ENCODE measurements at places on chromosomes 5 and 9.

DNA sequence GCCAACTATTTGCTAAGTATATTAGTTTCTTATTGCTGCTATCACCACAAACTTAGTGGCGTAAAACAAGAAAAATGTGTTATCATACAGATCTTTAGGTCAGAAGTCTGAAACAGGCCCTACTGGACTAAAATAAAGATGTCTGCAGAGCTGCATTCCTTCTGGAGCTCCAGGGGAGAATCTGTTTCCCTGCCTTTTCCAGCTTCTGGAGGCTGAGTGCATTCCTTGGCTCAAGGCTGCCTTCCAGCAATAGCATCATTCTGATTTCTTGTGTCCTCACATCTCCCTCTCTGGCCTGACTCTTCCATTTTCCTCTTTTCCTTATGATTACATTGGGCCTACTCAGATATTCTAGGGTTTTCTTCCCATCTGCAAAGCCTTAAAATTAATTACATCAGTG lies 15.9 kb downstream of the MAN2A1 start:
- no peak for DNase-seq

GRCh38 chr5:31268686-31269085 lies 75.2 kb downstream of the CDH6 start:
- no peak for DNase-seq

GRCh38 chr5:58751222-58751837 lies 168.5 kb downstream of the RAB3C start:
- no peak for DNase-seq

- DNase-seq = no peak
These were observed 47.3 kb downstream of the TSPAN17 start for GRCh38 chr5:176694631-176695030.

DNA sequence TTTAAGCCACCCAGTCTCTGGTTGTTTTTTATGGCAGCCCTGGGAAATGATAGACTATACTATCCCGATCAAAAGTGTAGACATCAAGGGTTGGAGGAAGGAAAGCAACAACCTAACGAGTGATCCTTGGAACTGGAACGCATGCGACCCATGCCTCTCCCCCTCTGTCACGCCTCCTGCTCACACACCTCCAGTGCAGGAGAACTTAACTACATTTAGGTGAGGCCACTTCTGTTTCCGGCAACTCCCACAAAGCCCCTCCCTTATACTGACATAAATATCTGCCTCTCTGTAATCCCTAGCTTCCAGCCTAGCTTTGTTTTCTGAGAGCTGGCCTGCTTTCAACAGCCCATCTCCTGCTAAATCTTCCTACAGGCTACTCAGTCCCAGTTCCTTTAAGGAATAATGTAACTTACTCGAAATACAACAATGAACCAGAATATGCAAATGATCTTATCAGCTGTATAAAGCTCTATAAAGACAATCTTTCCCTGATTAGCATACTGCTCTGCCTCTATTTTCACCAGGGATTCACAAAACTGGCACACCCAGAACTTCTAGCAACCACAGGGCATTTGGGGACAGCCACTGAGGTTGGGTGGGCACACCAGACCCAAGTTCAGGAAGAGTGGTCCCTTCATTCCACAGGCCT lies 73.9 kb downstream of the GABBR2 start:
- no peak for DNase-seq

- DNase-seq = no peak
These were observed 191.5 kb downstream of the ROR2 start for GRCh38 chr9:91758491-91758981.

DNA sequence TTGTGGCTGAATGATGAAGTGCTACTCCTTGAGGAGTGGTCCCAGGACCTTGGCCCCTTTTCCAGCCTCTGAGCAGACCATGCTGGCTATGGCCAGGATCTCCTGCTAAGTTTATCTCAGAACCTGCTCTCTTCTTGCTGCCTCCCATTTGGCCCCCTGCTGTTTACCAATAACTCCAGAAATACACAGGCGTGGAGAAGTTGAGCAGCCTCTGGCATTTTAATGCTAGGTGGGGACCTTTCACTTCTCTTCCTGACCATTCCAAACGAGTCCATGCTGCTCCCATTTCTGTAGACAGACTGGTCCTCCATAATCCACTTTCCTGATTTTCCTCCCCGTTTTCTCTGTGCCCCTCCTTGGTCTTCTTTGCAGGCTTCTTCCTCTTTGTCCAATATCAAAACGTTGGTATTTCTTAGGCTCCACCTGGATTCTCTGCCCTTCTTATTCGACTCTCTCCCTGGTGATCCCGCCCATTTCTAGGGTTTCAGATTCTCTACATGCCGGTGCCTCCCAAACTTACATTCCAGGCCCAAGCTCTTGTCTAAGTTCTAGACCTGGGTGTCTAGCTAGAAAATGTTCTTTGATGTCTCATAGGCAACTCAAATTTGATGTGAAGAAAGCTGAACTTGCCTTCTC lies 33.4 kb upstream of the TNFAIP8 start:
- no peak for DNase-seq

- DNase-seq = no peak
These were observed 104.1 kb downstream of the CMYA5 start for GRCh38 chr5:79793722-79794121.

GRCh38 chr5:39194466-39195136 lies 24.8 kb downstream of the FYB1 start:
- DNase-seq = no peak

DNA sequence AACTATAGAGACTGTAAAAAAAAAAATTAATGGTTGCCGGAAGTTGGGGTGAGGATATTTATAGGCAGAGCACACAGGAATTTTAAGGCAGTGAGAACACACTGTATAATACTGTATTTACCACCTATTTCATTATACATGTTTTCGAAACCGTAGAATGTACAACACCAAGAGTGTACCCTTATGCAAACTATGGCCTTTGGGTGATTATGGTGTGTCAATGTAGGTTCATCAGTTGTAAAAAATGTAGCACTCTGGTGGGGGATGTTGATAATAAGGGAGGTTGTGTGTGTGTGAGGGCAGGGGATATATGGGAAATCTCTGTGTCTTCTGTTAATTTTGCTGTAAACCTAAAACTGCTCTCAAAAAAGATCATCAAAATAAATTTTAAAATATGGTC lies 791.7 kb upstream of the CDH10 start:
- DNase-seq = no peak

DNA sequence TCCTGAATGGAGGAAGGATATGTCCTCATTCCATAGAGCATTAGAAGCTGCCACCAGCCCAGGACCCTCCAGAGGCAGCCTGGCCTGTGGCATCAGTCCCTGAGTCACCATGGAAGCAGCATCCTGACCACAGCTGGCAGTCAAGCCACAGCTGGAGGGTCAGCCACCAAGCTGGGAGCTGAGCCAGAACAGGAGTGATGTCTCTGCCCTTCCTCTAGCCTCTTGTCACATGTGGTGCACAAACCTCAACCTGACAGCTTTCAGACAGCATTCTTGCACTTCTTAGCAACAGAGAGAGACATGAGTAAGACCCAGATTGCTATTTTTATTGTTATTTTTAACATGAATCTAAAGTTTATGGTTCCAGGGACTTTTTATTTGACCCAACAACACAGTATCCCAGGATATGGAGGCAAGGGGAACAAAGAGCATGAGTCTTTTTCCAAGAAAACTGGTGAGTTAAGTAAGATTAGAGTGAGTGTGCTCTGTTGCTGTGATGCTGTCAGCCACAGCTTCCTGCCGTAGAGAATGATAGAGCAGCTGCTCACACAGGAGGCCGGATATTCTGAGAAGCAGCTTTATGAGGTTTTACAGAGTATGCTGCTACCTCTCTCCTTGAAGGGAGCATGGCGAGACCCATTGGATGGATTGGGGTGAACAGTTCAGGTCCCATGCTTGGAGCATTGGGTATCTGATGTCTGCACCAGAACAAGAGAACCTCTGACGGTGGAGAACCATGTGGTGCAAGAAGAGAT lies 13.0 kb upstream of the CYFIP2 start:
- no peak for DNase-seq

- DNase-seq = no peak
These were observed 349.6 kb downstream of the SLIT3 start for GRCh38 chr5:168951356-168951755.

GRCh38 chr5:136135536-136135935 lies 2.9 kb downstream of the SMAD5 start:
- no peak for DNase-seq

DNA sequence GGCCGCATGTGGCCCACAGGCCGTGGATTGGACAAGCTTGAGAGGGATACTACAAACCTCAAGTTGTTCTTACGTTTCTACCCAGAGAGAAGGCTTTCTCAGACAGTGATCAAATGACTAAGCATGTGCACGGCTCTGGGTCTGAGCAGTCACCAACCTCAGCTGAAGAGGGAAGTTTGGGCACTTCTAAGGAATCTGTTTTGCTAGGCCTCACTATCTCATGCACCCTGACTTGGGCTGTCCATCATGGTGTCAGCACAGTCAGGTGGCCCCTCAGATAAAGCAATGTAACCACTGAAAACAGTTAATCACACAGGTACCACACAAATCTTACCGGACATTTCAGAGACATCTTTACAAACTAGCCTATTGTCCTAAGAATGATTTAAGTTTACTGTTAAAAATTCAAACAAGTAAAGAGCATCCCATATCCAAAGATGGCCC lies 24.6 kb downstream of the CSF2 start:
- no peak for DNase-seq

GRCh38 chr5:172800088-172800551 lies 29.1 kb upstream of the DUSP1 start:
- DNase-seq = no peak

GRCh38 chr9:95458666-95459065 lies 58.1 kb downstream of the PTCH1 start:
- DNase-seq = no peak

- no peak for DNase-seq
These were observed 49.5 kb upstream of the RETREG1 start for GRCh38 chr5:16666130-16666882.

- no peak for DNase-seq
These were observed 7.8 kb downstream of the RAPGEF1 start for GRCh38 chr9:131732061-131732526.

DNA sequence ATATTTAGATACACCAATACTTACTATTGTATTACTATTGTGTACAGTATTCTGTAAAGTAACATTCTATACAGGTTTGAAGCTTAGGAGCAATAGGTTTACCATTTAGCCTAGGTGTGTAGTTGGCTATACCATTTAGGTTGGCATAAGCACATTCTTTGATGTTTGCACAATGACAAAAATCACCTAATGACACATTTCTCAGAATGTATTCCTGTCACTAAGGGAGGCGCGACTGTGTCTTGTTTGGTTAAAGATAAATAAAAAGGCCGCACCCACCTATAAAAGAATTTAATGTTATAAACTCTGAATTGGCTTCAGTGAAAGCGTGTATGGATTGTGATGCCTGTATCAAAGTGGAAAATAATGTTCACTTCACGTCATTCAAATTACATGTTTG lies 1815.4 kb upstream of the CDH6 start:
- DNase-seq = no peak

GRCh38 chr9:120745278-120745677 lies 31.0 kb upstream of the MEGF9 start:
- DNase-seq = no peak

DNA sequence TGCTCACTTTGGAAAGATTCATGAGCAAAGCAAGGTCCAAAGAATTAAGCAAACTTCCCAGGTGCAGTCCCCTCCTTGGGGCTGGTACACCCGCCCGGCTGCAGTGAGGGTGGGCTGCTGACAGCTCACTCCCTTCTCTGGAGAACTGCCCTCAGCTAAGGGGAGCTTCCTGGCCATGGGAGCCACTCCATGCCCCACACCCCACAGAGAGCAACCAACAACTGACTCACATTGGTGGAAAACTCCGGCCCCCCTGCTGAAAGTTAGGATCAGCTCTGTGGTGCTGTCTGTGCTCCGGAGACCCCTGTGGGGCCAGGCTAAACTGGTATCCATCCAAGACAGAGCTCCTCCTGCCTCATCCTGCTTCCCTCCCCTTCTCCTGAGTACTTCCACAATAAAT lies 223.0 kb downstream of the GABBR2 start:
- no peak for DNase-seq

DNA sequence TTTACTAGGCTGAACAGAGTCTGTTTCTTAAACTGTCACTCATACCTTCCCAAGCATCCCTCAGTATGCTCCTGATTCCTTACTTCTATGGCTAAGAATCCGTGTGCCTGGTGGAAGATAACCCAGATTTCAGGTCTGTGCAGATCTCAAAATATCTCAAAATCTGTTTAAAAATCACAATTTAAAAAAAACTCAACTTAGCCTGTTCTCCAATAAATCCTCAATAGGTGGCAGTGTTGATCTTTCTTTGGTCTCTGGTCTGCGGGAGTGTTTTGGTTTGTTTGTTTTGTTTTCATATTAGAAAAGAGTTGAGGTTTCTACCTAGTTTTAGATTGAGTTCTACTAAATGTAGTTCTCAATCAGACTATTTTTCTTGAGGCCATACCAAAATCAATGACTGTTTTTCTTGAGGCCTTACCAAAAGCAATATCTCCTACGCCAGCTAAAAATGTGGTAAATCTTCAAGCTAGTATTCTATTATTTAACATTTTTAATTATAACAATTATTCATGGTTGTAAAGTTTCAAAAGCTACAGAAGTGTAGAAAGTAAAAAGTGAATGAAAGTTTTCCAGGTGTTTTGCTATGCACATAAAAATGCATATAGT lies 57.9 kb downstream of the TGFBR1 start:
- no peak for DNase-seq

DNA sequence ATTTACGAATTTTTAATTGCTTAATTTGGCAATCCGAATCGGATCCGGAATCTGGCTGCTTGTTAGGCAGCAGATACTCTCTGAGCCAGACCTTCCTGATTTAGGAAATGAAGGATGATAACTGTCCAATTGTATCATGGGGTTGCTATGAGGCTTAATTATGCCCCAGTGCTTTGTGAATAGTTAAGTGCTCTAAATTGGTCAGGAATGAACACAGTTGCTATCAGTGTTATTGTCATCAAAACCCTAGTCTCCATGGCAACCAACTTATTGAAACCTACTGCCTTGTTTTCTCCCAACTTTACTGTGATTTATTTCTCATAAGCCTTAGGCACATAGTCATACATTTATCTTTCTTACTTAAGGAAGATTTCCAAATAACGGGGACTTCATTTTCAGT lies 47.9 kb downstream of the MAMDC2 start:
- DNase-seq = no peak

DNA sequence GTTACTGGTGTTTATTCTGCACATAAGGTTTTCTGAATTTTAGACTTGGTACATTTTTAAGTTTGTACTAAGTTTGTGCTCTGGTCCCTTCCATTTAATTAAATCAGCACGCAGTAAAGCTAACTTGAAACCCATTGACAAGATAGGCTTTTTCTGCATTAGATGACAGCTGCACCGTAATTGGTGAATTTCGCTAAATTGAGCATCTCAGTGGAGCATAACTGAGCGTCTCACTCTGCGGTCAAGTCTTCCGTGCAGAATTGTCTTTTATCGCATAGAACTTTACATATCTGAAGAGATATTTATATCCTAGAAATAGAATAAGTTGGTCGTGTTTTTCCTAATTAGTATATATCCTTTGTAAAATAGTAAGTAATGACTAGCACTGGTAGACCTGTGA lies 4.1 kb downstream of the SUB1 start:
- DNase-seq = no peak

GRCh38 chr5:138938526-138938925 lies 63.4 kb upstream of the LRRTM2 start:
- DNase-seq = no peak

GRCh38 chr9:124522121-124523098 lies 15.2 kb upstream of the NR5A1 start:
- no peak for DNase-seq

- DNase-seq = no peak
These were observed 44.7 kb upstream of the ZNF608 start for GRCh38 chr5:124790895-124791732.

Data from NCI-H1048 (cell line).